Cardiac septum (tissue), 1 donor: ENCODE measurements at places on chromosomes 7 and 10. TPM values are rescaled to one million over a fixed set of nuclear protein-coding genes. Genes with fewer than 3 reads are reported as not detected.

Gene RASA4B
- total RNA-seq, result 6.3 TPM

- DNase-seq, result no peak
These were observed at the start of gene FFAR4 for GRCh38 chr10:93566435-93567276. Gene FFAR4, plus strand, starts transcription at chr10:93566665. Its CDS starts 56 bp downstream, at chr10:93566721.

- DNase-seq, result no peak
These were observed 618.3 kb upstream of the AUTS2 start for GRCh38 chr7:68980011-68980410.

DNA sequence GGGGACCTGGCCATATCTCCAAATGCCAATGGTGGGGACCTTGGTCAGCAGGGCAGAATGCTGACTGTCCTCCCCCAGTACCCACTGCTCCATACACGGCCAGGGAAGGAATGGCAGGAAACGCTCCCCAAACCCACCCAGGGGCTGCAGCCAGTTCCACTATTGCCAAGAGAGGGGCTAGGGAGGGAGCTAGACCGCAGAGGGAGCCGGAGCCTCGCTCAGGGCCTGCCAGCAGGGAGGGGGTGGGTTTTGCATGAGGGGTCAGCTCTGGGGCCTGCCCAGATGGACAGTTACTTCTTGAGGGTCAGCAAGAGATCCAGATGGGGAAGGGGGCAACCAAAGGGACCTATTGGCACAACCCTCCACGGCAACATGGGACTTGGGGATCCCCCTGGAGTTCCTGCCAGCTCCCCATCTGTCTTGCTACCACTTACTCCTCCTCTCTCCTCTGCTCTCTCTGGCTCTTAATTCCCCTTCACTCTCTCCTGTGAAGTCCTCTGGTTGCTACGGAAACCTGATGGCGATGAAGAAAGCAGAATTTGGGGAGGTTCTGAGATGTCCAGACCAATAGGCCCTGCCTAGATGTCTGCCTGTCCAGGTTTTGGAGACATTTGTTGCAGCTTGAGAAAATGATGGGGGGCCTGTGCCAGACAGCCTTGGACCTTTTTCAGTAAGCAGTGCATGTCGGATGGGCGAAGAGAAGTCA is 12.6 kb downstream of the FGF8 start:
- DNase-seq, result no peak
